ENCODE measurements at places on chromosomes 2 and 18.

DNA sequence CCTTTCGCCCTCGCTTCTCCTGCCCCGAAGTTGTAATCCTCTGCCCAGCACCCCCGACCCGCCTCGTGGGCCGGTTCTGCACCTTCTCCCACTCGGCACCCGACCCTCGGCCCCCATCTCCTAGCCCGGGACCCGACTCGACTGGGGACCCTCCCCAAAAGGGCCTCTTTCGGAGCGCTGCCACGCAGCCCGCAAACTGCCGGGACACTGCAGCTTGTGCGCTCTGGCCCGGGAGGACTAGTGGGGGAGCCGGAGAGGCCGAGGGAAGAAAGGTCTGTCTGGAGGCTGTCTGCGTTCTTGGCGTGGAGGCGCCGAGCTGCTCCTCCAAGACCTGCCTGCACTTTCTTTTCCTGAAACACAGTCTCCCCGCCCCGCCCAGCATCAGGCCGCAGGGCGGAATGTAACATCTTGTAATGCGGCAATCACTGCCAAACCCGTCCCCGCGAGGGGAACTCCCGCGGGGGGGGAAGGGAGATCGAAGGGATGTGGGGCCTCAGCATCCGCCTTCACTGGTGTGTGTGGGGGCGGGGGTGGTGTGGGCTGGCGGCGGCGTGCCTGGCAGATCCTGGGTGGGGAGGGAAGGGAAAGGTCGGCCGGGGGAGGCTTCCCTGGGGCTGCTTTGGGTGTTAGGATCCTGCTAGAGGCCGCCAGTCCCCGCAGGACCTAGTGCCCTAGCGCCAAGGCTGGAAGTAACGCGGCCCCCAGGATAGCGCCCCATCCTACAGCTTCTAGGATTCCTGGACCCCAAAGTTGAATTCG lies 7.4 kb downstream of the DLX2 start:
- H3K4me3 ChIP-seq = peak overlapping the region; percentile 74
- H3K27me3 ChIP-seq = peaks cover 81% of the 10 kb centered on the region
- H3K36me3 ChIP-seq = peaks cover 8% of the 10 kb centered on the region
- H3K4me1 ChIP-seq = peaks cover 42% of the 10 kb centered on the region
- peak; percentile 73 for DNase-seq

DNA sequence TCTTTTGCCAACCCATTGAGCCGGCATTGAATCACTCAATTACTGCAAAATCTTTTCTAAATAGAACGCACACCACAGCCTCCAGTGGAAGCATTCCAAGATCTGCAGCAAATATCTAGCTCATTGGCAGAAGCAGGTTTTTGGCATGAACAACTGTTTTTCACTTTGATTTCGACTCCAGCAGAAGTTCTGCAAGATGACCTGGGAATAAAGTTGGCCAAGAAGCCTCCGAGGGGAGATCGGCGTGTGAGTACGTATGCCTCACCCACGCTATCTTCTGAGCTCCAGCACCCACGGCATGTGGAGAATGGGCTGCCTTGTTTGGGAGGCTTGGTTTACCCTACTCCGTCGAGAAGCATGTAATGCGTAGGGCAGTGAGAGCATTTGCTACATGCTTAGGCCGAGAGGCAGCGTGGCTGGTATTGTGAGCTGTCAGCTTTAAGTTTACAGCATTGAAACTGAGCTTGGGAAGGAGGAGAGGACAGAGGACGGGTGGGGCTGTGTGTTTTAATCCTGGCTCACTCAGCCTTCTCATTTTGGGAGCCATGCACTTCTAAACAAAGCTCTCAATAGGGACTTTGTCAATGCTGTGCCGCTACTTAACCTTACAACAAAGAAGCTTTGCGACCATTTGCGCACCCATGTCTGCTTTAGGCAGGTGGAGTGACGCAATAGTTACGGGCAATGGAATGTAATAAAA lies 10.5 kb downstream of the PCARE start:
- DNase-seq = no peak
- no peak overlapping the region for H3K27ac ChIP-seq
- H3K4me1 ChIP-seq = peaks cover 2% of the 10 kb centered on the region
- no peak overlapping the region for H3K4me3 ChIP-seq
- no peaks in the 10 kb centered on the region for H3K27me3 ChIP-seq

DNA sequence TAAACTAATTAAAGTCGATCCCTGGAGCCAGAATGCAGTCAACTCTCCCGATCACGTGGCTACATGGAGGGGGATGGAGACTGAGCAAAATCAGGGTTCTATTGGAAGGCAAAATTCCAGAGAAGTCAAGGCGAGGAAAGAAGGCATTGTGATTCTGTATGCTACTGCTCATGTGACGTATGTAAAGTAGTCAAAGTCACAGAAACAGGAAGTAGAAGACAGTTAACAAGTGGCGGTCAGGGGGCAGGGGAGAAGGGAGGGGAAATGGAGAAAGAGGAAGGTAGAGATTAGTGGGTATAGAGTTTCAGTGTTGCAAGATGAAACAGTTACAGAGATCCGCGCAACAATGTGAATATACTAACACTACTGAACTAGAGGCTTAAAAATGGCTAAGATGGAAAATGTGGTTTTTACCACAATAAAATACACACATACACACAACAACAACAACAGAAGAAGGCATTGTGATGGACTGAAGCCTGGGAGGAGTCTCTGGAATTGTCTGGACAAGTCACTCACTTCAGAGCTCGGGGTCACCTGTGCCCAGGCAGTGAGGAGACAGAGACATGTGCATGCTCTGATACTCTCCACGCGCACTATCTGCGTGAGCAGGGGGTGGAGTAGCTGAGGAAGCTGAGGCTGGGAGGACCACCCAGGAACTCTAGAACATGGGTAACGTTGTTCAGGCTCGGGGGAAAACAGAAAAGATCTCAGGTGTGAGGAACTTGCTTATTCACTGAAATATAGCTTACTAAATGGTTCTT lies 89.9 kb upstream of the CDCA7 start:
- peaks cover 12% of the 10 kb centered on the region for H3K4me1 ChIP-seq
- peaks cover 2% of the 10 kb centered on the region for H3K27me3 ChIP-seq
- H3K4me3 ChIP-seq = no peak overlapping the region
- peak overlapping the region; percentile 40 for H3K27ac ChIP-seq
- peaks cover 17% of the 10 kb centered on the region for H3K36me3 ChIP-seq

GRCh38 chr2:134718023-134718816 lies 580 bp downstream of the TMEM163 start:
- peaks cover 70% of the 10 kb centered on the region for H3K27me3 ChIP-seq
- H3K4me3 ChIP-seq = peak overlapping the region; percentile 56
- no peak overlapping the region for H3K27ac ChIP-seq
- peaks cover 38% of the 10 kb centered on the region for H3K4me1 ChIP-seq

DNA sequence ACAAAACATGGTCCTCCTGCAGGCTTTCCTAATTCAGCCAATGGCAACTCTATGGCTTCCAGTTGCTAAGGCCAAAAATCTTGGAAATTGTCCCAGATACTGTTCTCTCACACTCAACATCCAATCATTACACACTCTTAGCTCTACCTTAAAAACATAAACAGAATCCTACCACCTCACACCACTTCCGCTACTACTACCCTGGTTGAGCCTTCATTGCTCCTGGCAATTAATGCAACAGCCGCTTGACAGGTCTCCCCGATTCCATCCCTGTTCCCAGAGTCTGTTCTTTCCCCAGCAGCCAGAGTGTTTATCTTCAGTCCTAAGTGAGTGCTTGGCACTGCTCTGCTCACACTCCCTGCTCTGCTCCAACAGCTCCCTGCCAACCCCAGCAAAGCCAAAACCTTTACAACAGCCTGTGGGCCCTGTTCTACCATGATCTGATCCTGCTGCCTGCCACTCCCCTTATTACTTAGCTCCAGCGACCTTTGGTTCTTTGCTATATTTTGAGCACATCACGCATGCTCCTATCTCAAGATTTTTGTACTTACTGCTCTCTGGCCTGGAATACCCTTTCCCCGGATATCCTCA lies 67.5 kb upstream of the AMMECR1L start:
- no peaks in the 10 kb centered on the region for H3K27me3 ChIP-seq
- no peak overlapping the region for H3K27ac ChIP-seq
- peaks cover 40% of the 10 kb centered on the region for H3K36me3 ChIP-seq

DNA sequence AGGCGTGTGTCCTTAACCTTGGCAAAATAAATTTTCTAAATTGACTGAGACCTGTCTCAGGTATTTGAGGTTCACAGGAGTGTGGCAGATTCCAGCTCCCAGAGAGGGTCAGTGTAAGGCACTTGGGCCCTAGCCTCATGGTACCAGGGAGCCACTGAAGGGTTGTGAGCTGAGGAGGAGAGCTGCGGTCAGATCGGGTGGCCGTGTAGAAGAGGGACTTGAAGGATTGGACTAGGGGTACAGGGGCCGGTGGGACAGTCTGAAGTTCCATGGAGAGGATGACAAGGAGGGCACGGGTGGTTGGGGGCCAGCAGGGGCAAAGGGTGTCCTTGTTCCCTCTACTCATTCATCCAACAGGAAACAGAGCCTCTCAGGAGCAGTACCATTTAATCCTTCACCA lies 327.0 kb upstream of the HS6ST1 start:
- H3K36me3 ChIP-seq = no peaks in the 10 kb centered on the region
- no peak for DNase-seq
- H3K27ac ChIP-seq = no peak overlapping the region
- H3K27me3 ChIP-seq = no peaks in the 10 kb centered on the region

DNA sequence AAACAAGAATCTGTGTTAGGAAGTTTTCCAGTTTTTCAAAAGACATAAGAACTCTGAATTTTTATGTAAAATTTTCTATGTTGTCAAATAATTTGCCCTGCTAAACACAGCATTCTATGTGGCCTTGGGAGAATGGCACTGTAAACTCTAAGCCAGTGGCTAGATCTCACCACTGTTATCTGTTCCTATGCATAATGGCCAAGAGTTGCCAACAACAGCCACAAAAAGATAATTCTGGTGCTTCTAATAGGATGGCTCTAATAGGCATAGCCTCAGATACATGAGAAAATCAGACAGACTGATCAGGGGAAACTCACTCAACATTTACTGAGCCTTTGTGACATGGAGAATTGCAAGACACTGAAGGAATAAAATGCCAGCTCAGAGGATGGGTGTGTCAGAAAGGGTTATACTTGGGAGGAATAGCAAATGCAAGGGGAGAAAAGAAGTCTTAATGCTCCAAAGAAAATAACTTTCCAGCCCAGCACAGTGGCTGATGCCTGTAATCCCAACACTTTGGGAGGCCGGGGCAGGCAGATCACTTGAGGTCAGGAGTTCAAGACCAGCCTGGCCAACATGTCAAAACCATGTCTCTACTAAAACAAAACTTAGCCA lies 63.7 kb downstream of the COBLL1 start:
- no peaks in the 10 kb centered on the region for H3K36me3 ChIP-seq
- H3K4me3 ChIP-seq = no peak overlapping the region
- DNase-seq = no peak
- peaks cover 3% of the 10 kb centered on the region for H3K4me1 ChIP-seq
- no peak overlapping the region for H3K27ac ChIP-seq

- DNase-seq = no peak
- H3K27me3 ChIP-seq = no peaks in the 10 kb centered on the region
- H3K27ac ChIP-seq = no peak overlapping the region
- H3K36me3 ChIP-seq = no peaks in the 10 kb centered on the region
- H3K4me1 ChIP-seq = no peaks in the 10 kb centered on the region
Measured at GRCh38 chr2:220219371-220219770, 591.9 kb downstream of the SLC4A3 start.

DNA sequence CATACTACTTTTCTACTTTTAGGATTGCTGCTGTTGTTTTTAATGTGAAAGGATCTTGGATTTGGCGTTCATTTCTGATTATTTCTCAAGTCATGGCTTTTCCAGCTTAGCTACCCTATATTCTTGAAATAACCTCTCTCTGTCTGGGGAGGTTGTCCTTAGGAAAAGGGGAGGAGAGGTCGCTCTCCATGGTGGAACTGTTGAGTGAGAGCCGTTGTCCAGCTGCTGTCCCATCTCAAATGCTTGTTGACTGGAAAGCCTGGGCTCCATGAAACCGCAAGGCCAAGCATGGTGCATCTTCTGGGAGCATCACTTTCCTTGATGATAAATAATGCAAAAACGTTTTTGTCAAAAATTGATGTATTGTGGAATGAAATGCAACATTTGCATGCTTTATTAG lies 479.1 kb upstream of the RAB12 start:
- DNase-seq = no peak
- H3K4me1 ChIP-seq = no peaks in the 10 kb centered on the region
- no peaks in the 10 kb centered on the region for H3K36me3 ChIP-seq
- no peak overlapping the region for H3K27ac ChIP-seq

GRCh38 chr2:161402297-161402696 lies 13.8 kb upstream of the TBR1 start:
- no peaks in the 10 kb centered on the region for H3K27me3 ChIP-seq
- H3K4me1 ChIP-seq = no peaks in the 10 kb centered on the region
- no peak for DNase-seq
- H3K27ac ChIP-seq = no peak overlapping the region
- no peak overlapping the region for H3K4me3 ChIP-seq
- peaks cover 23% of the 10 kb centered on the region for H3K36me3 ChIP-seq

GRCh38 chr18:36031903-36032302 lies 35.5 kb downstream of the RPRD1A start:
- no peaks in the 10 kb centered on the region for H3K27me3 ChIP-seq
- H3K36me3 ChIP-seq = peaks cover 26% of the 10 kb centered on the region
- H3K27ac ChIP-seq = no peak overlapping the region
- H3K4me1 ChIP-seq = peaks cover 23% of the 10 kb centered on the region

GRCh38 chr2:120231974-120232635 lies 8.9 kb upstream of the TMEM185B start:
- H3K27ac ChIP-seq = peak overlapping the region; percentile 99
- H3K27me3 ChIP-seq = no peaks in the 10 kb centered on the region
- H3K4me1 ChIP-seq = peaks cover 57% of the 10 kb centered on the region
- peaks cover 40% of the 10 kb centered on the region for H3K36me3 ChIP-seq
- peak overlapping the region; percentile 96 for H3K4me3 ChIP-seq

- H3K4me3 ChIP-seq = no peak overlapping the region
- no peak for DNase-seq
- H3K36me3 ChIP-seq = no peaks in the 10 kb centered on the region
- no peaks in the 10 kb centered on the region for H3K27me3 ChIP-seq
- no peaks in the 10 kb centered on the region for H3K4me1 ChIP-seq
- no peak overlapping the region for H3K27ac ChIP-seq
Measured at GRCh38 chr2:63192889-63193774, 142.5 kb downstream of the OTX1 start.

GRCh38 chr2:176652300-176653182 lies 383.3 kb downstream of the MTX2 start:
- H3K4me3 ChIP-seq = no peak overlapping the region
- H3K36me3 ChIP-seq = no peaks in the 10 kb centered on the region
- H3K4me1 ChIP-seq = peaks cover 21% of the 10 kb centered on the region
- H3K27ac ChIP-seq = no peak overlapping the region
- peaks cover 51% of the 10 kb centered on the region for H3K27me3 ChIP-seq
- DNase-seq = peak; percentile 46

GRCh38 chr2:204794624-204795023 lies 249.3 kb downstream of the PARD3B start:
- H3K4me3 ChIP-seq = no peak overlapping the region
- H3K4me1 ChIP-seq = peaks cover 8% of the 10 kb centered on the region

GRCh38 chr2:52710810-52711618 lies 1056.6 kb upstream of the CHAC2 start:
- H3K27ac ChIP-seq = no peak overlapping the region
- H3K36me3 ChIP-seq = no peaks in the 10 kb centered on the region
- H3K4me3 ChIP-seq = no peak overlapping the region
- H3K27me3 ChIP-seq = no peaks in the 10 kb centered on the region
- no peak for DNase-seq
- H3K4me1 ChIP-seq = no peaks in the 10 kb centered on the region
